ENCODE measurements at places on chromosomes 2 and 18. TPM values are rescaled to one million over a fixed set of nuclear protein-coding genes. Genes with fewer than 3 reads are reported as not detected.

The RFTN2 gene
- total RNA-seq, result 2.4 TPM

The NAT8 gene
- not detected for total RNA-seq

The XPO1 gene
- 58.1 TPM for total RNA-seq

The CFAP65 gene
- total RNA-seq, result not detected

The CD207 gene
- not detected for total RNA-seq

The SERPINB5 gene
- not detected for total RNA-seq

The TMEM163 gene
- 0.32 TPM for total RNA-seq

The IL36A gene
- total RNA-seq, result not detected

The EGR4 gene
- total RNA-seq, result not detected

The SNRPD1 gene
- 18.4 TPM for total RNA-seq

DNA sequence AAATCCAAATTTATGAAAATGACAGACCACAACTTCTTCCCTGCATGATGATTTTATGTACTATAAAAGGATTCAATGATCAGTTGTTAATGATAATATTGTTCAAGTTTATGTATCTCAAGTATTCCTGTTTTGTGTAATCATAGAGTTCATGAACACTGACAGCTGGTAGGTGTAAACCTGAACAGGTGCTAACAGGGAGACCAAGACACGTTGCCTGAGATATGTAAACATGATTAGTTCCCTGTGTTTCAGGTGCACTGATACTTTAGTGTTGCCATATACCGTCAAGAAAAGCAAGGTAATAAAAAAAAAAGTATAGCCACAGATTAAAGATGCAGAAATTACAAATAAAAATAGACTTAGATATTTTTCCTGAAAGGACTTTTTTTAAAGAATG is 131.8 kb downstream of the BAZ2B start:
- no peak for DNase-seq

GRCh38 chr2:158460632-158461297 is 4.0 kb downstream of the PKP4 start:
- no peak for DNase-seq

DNA sequence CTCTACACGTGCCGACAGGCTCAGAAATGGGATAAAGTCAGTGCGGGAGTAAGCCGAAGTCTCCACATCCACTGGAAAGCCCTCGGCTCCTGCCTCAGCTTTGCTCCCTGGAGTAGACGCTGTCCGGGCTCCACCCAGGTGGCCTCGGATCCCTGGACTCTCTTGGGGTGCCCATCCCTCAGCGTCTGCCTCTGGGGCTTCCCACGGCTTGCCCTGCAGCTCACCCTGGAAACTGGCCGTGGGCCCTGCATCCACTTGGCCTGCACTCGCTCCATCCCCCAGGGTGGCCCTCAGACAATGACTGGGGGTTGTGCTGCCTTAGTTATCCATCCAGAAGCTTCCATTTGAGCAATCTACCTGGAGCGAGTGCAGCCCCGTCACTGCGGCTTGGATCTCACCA is 36.2 kb upstream of the TAF1B start:
- no peak for DNase-seq

GRCh38 chr2:202140522-202141252 is 67.6 kb downstream of the KIAA2012 start:
- DNase-seq, result no peak

- no peak for DNase-seq
Observed at GRCh38 chr2:75204833-75205232, 5.5 kb upstream of the TACR1 start.

DNA sequence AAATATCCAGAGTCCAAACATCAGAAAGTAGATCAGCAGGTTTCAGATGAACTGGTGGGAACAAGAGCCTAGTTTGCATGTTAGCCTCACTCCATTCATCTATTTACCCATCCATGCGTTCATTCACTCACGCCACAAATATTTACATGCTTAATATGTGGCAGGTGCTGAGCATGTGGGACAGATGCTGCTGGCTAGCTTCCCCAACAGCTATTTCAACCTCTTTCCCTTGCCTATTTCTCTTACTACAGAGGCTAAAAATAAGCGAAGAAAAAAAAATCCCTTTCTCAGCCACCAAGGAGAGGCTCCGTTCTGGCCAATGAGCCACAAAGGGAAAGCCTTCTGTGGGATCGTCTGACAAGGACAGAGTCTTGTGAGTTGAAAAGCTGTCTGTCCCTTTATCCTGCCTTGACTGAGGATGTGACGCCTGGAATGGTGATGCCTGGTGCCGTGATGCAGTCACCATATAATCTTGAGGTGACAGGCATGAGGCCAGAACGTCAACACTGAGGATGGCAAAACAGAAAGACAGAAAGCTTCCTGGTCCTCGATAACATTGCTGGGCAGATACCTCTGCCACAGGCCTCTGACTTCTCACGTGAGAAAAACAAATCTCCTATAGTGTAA is 78.2 kb downstream of the KCTD1 start:
- DNase-seq, result no peak

DNA sequence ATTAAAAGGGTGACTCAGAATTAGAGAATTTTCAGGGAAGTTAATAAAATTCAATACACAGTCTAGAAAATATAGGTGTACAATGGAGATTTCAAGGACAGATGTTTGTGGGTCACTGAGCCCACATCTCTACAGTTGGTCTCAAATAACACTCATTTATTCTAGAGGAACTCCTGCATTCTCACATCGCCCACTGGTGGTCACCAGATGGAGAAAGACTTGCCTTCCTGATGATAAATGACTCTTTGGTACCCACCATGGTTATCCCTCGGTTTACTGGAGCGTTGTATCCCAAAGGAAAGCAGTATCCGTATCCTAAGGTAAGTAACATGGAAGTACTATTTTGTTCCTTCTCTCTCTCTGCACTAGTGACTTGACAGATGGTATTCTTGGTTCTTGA is 1297.1 kb downstream of the DPP10 start:
- no peak for DNase-seq

- no peak for DNase-seq
Observed at GRCh38 chr2:144546933-144547332, 27.0 kb upstream of the ZEB2 start.

DNA sequence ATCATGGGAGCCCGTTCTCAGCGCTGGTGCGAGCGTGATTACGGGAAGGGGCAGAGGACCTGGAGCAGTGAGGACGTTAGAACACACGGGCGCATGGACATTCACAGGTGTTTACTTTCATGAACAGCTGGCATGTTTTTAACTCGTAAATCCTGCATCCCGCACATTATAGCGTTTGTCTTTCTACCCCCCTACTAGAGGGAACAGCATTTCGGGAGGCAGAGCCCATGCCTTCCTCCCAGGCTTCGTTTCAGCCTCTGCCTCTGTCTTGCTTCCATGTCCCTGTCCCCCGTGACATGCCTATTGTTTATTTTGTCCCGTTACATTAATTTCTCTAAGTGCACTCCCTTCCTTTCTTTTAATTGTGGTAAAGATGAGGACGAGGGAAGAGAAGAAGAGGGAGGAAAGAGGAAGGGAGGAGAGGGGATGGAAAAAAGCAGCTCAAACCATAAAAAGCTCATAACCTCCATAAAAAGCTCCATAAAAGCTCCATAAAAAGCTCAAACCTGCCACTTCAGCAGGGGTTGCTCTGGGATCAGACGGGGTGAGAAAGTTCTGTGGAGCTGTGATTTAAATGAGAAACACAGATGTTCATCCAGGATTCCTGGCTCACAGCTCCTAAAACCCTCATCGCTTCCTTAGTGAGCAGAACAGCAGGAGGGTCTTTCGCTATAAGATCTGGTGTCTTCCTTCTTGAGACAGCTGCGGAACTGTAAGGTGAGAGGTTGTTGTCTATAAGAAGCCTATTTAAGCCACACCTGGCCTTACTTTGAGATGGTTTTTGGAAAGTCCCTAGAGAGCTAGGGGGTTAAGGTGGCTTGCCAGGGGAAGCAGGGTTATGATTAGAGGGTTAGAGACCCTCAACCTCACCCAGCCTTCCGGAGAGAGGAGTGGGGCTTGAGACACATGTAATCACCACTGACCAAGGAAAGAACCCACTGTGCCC is 66.6 kb upstream of the SNTG2 start:
- no peak for DNase-seq

DNA sequence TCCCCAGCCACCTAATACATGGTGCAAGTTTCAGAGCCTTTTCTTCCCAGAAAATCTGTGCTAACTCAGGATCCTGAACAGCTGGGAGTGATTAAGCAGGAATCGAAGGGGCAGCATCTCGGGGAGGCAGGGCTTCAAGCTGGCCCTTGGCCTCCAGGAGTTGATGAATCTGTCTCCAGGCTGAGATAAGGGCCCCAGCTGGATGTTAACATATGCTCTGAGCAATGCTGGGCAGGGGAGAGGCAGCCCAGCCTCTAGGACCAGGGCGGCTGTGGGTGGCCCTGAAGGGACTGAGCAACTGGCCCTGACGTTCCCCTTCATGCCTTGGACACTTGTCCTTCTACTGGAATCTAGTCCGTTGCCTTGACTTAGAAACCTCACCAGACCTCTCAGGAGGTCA is 84.1 kb upstream of the EPC2 start:
- DNase-seq, result no peak

DNA sequence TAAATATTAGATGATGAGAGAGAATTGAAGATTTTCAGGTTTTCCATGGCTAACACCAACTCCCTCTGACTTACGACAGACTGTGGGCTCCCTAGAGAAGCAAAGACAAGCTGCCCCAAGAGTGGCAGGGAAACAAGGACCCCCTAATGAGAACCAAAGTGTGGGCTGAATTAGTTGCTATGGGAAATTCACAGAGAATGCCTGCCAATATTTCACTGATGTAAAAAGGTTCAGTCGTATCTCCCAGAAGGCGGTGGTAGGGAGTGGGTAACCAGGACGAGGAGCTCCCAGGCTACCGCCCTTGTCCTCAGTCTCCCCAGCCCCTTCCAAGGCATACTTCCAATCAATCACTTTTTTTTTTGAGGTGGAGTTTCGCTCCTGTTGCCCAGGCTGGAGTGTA is 113.6 kb downstream of the LAMA1 start:
- DNase-seq, result no peak

DNA sequence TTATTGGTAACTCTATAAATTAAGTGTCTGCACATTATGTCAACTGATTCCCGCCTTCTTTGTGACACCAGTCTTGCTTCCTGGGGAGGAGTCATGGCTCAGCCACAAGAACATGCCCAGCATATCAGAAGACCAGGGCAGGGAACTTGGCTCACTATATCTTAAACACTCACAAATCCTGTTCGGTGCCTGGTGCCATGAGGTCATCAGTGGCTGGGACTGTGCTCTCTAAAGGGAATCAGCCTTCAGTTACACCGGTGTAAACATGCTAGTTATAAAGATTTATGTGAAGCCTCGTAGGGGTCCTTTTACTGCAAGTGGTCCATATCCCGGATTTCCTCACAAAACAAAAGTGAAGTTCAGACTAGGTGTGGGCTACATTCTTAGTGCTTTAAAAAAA is 73.1 kb upstream of the ZNF521 start:
- DNase-seq, result no peak

DNA sequence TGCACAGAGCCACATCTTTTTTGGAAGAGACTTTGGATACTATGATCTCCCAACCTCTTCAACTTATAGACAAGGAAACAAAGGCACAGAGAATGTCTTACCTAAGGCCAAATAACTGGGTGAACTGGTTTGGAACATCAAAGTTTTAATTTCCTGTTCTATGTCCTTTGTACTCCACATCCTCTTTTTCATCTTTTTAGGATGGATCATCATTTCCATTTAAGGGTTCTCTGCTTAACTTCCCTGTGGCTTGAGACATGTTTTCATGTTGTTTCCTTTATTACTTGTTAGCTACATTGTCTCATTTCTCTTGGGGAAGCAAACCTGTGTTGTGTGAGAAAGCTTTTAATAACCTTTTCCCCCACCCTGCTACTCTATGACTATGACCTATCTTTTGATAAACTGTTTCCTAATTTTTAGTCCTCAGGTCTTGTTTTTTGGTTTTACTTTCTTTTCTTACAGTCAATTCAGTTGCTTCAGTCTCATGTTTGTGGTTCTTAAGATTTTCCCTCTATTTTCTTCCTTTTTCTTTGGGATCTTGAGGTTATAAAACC is 22.5 kb upstream of the RMND5A start:
- DNase-seq, result no peak

DNA sequence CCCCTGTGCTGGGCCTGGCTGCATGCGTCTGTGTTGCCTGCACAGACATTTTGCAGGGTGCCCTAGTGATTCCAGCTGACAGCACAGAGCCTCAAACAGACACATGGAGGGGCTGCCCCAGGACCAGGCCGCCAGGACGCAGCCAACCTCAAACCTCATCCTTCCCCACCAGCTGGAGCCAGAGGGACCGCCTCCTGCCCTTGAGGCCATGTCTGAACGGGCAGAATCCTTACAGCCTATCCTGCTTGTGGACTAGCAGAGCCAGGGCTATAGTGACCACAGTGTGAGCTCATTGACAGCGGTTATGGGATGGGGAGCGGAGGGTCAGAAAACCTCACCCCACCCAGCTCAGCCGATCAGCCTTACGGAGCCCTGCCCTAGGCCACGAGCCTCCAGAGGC is 22.4 kb downstream of the ODC1 start:
- DNase-seq, result no peak

- peak; percentile 58 for DNase-seq
Observed at GRCh38 chr18:77099485-77100370, 32.9 kb downstream of the MBP start.

DNA sequence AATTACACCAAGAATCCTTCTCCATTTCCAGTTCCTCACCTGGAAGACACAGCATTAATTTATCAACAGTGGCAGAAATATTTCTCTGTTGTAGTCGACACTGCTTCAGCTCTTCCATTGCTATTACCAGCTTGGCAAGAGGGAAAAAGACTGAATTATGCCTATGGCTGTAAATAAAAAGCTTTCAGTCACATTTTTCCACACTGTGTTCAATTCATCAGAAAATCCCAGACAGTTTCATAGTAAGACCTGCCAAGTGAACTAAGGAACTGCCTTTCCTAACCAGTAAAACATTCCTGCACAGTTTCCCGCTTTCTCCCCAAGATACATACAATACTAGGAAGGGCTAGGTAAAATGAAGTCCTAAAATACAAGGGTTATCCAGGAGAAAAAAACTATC is 94.7 kb downstream of the EXOC6B start:
- no peak for DNase-seq

- DNase-seq, result no peak
Observed at GRCh38 chr2:182911813-182912517, 45.5 kb upstream of the FRZB start.

- DNase-seq, result no peak
Observed at GRCh38 chr18:43073771-43074170, 41.7 kb downstream of the RIT2 start.

DNA sequence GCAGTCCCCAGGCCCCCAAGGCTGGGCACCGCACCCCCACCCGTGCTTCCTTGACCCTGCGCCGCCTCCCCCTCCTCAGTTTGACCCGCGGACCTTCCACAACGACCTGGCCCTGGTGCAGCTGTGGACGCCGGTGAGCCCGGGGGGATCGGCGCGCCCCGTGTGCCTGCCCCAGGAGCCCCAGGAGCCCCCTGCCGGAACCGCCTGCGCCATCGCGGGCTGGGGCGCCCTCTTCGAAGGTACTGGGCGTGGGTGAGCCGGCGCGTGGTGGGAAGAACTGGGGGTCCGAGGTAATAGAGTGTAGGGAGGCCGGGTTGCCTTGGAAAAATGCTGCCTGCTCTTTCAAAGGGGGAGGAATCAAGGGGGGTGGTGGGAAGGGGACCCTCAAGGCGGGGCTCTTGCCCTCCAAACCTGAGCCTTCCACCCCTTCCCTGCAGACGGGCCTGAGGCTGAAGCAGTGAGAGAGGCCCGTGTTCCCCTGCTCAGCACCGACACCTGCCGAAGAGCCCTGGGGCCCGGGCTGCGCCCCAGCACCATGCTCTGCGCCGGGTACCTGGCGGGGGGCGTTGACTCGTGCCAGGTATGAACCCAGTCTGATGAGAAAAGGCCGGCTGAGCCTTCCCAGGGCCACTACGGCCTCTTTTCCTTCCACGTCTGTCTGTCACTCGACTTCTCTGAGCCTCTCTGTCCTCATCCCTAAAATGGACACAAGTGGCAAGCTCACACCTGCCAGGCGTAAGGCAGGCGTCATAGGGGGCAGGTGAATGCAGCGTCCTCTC is 2.6 kb downstream of the PRSS56 start:
- no peak for DNase-seq
